CD8-positive, alpha-beta memory T cell (primary cell): ENCODE measurements at places on chromosomes 7 and 10. TPM values are rescaled to one million over a fixed set of nuclear protein-coding genes. Genes with fewer than 3 reads are reported as not detected.

TMEM130 gene
- not detected for total RNA-seq

DNA sequence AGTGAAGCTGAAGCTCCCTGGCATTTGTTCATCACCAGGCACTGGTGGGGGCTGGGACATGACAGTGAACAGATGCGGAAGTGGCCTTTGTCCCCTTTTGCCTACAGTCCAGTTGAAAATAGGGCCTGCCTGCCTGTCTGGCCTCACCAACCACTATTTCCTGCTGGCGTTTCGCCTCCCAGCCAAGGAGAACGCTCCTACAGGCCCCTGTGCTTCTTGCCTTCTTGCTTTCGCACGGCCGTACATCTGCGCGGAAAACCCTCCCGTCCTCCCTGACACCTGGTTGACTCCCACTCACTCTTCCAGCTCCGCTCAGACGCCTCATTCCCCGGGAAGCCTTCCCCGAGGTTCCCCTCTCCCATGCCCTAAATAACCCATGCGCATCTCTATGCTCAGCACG lies 317.3 kb downstream of the PRPF18 start:
- no peak for DNase-seq

BTRC gene
- 21.3 TPM for total RNA-seq

PRKG1 gene
- total RNA-seq: not detected

SPDYE5 gene
- total RNA-seq: not detected

EBLN1 gene
- not detected for total RNA-seq

DNA sequence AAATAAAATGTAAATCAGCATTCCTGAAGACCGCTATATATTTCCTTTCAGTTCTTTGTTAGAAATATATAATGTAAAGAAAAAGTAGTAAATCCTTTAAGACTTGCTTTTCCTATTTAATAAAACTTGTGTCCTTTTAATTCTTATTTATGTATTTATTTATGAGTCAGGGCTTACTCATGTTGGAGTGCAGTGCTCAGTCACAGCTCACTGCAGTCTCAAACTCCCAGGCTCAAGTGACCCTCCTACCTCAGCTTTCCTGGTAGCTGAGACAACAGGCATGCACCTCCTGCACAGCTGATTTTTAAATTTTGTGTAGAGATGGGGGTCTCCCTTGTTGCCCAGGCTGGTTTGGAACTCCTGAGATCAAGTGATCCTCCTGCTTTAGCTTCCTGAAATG lies 724.5 kb downstream of the ANKRD7 start:
- no peak for DNase-seq
